Keratinocyte (primary cell): ENCODE measurements at places on chromosomes 16 and 17. TPM values are rescaled to one million over a fixed set of nuclear protein-coding genes. Genes with fewer than 3 reads are reported as not detected.

Gene PRSS8
- 31.2 to 65.3 TPM (median 46.4 TPM) in 3 replicates for polyA plus RNA-seq

Gene DNAI2
- polyA plus RNA-seq: not detected in 3 replicates

Gene CIITA
- polyA plus RNA-seq: 0.02 to 0.12 TPM (median 0.05 TPM) in 3 replicates

Gene WFDC1
- polyA plus RNA-seq: not detected in 3 replicates

Gene GFAP
- 0.14 to 0.32 TPM in 2 of 3 replicates, not detected in the other for polyA plus RNA-seq

Gene LPO
- not detected in 3 replicates for polyA plus RNA-seq

Gene KRTAP4-3
- polyA plus RNA-seq: not detected in 3 replicates

Gene DOC2A
- 0.10 to 0.41 TPM (median 0.26 TPM) in 3 replicates for polyA plus RNA-seq

Gene PRM1
- polyA plus RNA-seq: not detected in 3 replicates

Gene DOC2B
- not detected in 3 replicates for polyA plus RNA-seq

Gene TBC1D3C
- not detected in 3 replicates for polyA plus RNA-seq

Gene CPHXL2
- not detected in 3 replicates for polyA plus RNA-seq

Gene HOXB9
- polyA plus RNA-seq: 0.03 TPM in 1 of 3 replicates, not detected in the others

Gene TEN1
- 11.7 to 22.3 TPM (median 15.6 TPM) in 3 replicates for polyA plus RNA-seq

Gene GRIN2C
- not detected in 3 replicates for polyA plus RNA-seq

Gene KRTAP16-1
- polyA plus RNA-seq: not detected in 3 replicates

Gene WNT9B
- 0.12 TPM in 1 of 3 replicates, not detected in the others for polyA plus RNA-seq
